SK-N-DZ (cell line): ENCODE measurements at places on chromosomes 3 and 15.

DNA sequence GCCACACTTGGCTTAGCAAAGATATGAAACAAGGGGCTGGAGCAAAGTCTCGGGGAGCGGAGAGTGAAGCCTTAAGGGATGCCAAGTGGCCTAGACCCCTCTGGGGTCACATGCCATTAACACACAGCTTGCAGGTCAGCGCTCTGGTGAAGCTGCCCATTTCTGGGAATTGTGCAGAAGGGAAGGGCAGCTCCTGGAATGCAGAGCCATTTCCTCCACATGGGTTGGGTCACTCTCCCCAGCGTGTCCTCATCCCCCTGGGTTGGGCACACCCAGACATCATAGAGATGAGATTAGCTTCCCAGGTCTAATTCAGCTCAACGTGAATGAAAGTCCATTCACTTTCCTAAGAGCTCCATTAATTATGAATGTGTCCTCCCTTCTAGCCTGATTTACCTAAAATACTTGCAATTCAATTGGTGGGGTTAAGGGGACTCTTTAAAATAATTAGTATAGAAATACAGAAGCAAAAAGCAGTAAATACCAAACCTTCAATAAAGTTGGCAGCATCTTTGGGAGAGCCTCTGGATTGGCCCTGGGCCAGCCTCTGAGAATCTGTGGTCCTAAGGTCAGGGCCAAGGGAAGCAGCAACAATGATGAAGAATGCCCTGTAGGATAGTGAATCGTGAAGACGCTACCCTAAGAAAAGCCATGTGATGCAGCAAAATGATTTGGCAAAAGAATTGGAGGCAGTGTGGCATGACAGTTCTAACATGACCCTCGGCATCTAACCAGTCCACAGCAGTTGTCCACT lies 17.8 kb downstream of the MRAS start:
- no peak for DNase-seq

DNA sequence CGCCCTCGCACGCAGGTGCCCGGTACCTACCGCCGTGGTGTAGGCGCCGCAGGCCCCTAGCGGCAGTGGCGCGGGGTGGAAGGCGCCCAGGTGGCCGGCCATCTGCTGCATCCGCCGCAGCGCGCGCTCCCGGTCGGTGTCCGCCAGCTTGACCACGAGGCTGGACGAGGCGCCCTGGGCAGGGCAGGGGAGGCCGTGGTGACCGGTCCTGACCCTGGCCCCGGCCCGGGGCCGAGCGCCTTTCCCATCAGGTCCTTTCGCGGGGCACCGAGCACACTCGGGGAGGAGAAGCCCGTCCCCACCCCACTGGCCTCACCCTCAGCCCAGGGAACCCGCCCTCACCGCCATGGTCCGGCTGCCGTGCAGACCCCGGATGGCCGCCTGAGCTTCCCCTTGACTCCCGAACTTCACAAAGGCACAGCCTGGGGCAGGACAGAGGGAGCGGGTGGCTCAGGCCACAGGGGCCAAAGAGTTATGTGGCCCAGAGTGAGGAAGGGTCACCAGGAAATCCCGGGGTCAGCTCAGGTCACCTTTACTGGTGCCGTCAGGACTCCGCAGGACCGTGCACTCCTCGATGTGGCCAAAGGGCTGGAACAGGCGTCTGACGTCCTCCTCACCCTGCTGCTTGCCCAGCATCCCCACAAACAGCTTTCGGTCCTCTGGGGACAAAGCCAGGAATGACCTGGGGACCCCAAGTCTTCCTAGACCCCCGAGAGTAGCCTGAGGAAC lies 17.4 kb upstream of the PARP6 start:
- DNase-seq = no peak

GRCh38 chr3:149195221-149195620 lies 26.4 kb downstream of the CP start:
- DNase-seq = no peak

- DNase-seq = no peak
Measured at GRCh38 chr15:66405615-66406014, 18.9 kb downstream of the MAP2K1 start.

- no peak for DNase-seq
Measured at GRCh38 chr3:124035463-124036121, 43.7 kb upstream of the ROPN1 start.

GRCh38 chr3:49339581-49339940 lies 292 bp downstream of the USP4 start:
- DNase-seq = no peak

- no peak for DNase-seq
Measured at GRCh38 chr15:23416349-23417276, 30.4 kb downstream of the GOLGA6L2 start.

DNA sequence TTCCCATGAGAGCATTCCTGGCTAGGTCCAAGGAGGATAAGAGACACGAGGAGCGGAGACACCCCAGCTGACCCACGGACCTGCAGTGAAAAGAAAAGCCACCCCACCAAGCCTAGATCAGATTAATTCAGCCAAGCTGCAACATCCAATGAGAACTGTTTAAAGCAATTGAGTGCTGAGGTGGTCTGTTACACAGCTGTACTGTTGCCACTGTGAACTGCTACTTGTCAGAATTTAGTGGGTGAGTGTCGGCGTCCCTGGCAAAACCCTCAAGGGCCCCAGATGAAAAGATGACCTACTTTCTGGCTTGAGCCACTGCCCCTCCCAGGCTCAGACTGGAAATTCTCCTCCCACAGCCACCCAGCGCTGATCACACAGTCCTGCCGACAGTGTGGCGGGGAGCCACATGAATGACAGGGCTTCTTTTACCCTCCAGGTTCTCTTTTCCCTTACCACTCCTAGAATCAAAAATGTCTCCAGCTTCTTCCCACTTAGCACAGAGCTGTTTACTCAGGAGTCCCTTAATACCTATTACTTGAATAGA lies 26.4 kb upstream of the KBTBD12 start:
- no peak for DNase-seq

DNA sequence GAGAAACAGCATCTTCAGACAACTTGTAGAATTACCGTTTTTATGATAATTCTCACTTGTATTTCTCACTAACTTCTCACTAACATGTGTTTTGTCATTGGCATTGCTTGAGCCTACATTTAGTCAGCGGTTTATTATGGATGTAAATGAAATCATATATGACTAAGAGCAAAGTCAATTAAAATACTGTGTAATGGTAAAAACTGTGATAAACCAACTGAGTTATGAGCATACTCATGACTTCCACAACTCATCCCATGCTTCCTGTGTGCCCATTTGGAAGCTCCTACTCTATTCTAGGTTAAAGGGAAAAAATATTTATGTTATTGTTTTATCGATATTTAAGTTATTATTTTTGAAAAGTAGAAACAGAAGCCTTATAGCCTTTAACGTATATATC lies 12.8 kb downstream of the PXK start:
- no peak for DNase-seq

DNA sequence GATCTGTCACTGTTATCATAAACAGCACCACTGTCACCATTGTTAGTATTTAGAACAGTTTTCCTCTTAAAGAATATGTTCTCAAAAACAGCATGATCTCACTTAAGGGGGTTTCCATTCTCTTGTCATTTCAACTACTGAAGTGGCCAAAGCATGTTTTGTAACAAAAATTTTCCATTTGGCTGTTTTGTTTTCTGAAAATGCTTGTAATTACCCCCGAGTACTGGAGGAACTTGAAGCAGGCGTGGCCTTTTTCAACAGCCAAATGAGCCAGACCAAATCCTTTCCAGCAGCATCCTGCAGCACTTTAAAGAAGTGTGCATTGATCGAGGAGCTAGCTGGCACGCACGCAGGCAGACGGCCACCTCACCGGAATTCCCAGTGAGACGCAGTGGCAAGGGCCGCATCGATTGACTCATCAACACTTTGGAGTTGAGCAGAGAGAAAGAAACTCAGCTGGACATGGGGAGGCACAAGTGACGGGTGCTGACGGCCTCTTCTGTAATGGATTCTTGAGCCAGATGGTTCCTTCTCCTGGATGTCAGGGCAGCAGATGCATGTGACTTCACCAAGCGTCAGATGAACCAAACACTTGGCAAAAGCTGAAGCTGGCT lies 234.3 kb upstream of the IGF1R start:
- no peak for DNase-seq

- DNase-seq = no peak
Measured at GRCh38 chr3:174462916-174463315, 396.2 kb upstream of the NAALADL2 start.

- no peak for DNase-seq
Measured at GRCh38 chr3:111936967-111937366, 41.9 kb upstream of the ABHD10 start.

DNA sequence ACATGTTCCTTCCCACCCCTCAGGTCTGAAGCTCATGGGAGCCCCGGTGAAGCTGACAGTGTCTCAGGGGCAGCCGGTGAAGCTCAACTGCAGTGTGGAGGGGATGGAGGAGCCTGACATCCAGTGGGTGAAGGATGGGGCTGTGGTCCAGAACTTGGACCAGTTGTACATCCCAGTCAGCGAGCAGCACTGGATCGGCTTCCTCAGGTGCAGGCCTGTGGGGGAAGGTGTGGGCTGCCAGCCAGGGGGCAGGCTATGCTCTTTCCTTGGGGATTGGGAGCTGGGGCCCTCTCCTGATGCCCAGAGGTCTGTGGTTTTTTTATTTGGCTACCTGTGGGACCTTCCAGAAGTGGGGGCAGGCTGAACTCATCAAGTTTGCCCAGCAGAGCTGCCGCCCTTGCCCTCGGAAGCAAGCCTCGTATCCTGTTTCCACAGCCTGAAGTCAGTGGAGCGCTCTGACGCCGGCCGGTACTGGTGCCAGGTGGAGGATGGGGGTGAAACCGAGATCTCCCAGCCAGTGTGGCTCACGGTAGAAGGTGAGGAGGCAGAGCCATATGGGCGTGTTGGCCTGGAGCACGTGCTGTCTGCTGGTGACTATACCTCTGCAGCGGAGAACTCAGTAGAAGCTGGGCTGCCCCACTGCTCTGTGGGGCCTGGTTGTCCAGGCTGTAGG lies 2.2 kb downstream of the TYRO3 start:
- no peak for DNase-seq

- no peak for DNase-seq
Measured at GRCh38 chr3:57598765-57599360, 1.7 kb upstream of the ARF4 start.

GRCh38 chr15:55915221-55915620 lies 78.2 kb downstream of the NEDD4 start:
- no peak for DNase-seq

- peak; percentile 42 for DNase-seq
Measured at GRCh38 chr3:186532598-186533072, 11.5 kb downstream of the CRYGS start.

- DNase-seq = peak; percentile 96
Measured at GRCh38 chr3:72665701-72666446, 182.4 kb downstream of the SHQ1 start.

GRCh38 chr3:169264711-169265110 lies 398.8 kb downstream of the MECOM start:
- DNase-seq = no peak

DNA sequence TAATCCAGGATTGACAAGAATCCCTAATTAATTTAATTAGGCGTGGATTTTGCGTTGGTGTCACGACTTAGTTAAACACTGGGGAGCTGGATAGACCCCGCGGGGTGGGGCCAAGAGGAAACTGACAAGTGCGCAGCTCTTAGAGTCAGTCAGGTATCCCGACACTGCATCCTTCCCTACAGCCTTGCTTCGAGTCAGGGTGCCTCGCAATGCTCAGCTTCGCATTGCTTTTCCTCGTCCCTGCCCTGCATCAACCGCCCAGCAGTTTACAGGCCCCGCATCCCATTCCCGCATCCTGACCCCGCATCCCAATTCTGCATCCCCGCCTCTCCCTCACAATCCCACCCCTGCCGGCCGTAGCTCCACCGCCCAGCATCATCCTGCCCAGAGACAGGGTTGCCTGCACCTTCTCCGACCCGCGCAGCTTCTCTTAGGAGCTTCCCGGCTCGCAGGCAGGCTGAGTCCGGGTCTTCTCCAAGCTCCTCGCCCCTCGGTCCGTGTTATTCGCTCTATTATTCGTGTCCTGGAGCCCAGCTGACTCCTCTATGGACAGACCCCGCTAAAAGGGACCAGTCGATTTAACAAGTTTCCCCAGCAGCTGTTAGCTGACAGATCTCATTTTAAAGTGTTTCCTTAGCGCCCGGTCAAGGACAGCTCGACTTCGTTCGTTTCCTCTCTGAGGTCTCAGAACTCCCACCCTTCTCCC lies 699 bp upstream of the SHOX2 start:
- peak; percentile 62 for DNase-seq

- DNase-seq = peak; percentile 7
Measured at GRCh38 chr15:84023636-84024035, 211.9 kb upstream of the GOLGA6L4 start.

DNA sequence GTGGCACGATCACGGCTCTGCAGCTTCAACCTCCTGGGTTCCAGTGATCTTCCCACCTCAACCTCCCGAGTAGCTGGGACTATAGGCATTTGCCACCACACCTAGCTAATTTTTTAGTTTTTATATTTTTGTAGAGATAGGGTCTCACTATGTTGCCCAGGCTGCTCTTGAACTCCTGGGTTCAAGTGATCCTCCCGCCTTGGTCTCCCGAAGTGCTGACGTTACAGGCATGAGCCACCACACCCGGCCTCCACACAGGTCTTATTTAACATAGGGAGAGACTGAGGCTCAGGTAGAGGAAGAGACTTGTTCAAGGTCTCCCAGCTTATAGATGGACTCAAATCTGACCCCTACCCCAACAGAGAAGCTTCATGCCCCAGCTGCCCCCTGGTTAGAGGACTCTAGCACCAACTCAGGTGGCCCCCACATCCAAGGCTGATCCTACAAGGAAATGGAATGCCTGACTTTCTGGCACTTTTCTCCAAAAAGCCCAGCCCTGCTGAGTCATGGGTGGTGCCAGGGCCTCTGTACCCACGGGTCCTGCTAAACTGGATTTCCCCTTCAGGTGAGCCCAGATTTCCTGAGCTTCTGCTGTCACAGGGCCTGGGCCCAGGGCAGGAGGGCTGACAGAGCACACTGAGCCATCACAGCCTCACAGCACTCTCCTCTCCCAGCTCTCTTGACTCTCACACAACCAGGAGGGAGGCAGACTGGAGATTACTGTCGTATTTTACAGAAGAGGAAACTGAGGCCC lies 5.6 kb downstream of the TMEM40 start:
- no peak for DNase-seq

- DNase-seq = no peak
Measured at GRCh38 chr15:61034678-61035291, 194.3 kb downstream of the RORA start.

GRCh38 chr3:52005571-52005986 lies 9.9 kb upstream of the RPL29 start:
- peak; percentile 68 for DNase-seq

- peak; percentile 74 for DNase-seq
Measured at GRCh38 chr3:52339612-52340011, 23.5 kb downstream of the DNAH1 start.

DNA sequence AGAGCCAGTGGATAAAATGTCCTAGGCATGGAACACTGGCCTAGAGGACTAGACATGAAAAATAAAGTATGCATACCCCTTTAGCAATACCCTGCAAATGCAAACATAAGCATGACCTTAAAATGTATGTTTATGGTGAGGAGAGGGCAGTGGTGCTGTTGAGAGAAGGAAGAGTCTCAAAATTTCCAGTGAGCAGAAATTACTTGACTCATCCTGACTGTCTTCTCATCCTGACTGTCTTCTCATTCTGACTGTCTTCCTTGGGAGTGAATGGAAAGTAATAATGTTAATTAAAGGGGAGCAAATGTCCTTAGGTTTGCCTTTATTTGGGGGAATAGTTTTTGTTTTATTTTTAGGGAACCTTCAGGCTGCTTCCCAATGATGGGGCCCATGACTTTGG lies 121.5 kb upstream of the GALNT15 start:
- DNase-seq = no peak
